ENCODE measurements at places on chromosomes 12 and 14. TPM values are rescaled to one million over a fixed set of nuclear protein-coding genes. Genes with fewer than 3 reads are reported as not detected.
A peak's percentile ranks its signal among the peaks of the same experiment; 100 is the strongest.

DNA sequence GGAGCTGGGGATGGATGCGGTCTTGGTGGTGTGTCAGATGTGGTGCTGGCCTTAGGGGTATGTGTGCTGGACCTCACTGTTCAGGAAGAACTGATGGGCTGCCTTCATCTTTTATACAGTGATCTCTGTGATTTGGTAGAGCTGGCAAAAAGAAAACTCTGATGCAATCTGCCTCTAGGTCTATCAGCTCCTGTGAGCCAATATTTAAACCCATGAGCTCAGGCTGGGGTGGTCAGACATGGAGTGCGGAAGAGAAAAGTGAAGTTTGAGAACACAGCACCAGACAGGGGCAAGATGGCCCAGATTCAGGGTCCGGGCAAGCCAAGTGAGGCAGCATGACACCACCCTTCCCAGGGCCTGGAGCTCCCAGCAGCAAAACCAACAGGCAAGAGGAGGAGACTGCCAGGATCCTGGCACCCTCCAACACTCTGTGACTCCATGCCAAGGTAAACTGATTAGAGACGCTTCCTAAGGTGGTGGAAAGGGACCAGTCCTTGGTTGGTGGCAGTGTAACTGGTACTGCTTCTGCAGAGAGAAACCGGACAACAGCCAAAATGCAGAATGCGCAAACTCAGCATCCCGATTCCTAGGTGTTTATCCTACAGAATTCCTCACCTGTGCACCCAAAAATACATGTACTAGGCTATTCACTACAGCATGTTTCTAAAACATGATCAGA, 82.3 kb downstream of the CHGA start:
- DNase-seq: peak; percentile 24

DNA sequence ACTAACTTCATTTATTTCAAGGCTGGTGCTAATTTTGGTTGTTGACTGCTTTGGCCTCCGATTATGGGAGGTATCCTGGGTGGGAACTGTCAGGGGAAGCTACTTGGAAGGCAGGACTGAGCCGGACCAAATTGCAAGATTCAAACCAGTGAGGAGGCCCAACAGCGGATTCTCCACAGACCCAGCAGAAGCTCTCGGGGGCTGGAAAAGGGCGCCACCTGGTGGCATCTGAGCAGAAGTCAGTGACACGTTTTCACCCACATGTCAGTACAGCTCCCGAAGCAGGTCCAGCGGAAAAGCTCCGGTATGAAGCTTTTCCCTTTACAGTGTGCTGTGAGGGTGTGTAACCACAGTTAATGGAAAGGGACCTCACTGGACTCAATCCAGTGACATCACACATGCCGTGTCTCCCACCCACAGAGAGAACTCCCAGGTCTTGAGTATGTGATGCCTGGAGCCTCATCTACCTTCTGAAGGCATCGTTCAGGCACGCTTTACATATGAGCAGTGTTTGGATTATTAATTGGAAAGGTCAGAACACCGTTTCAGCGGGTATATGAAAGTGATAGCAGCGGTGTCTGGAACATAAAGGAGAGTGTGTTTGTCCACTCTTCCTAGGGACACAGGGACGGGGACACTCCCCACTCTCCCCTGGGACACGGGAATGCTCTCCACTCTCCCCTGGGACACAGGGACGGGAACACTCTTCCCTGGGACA, 3.6 kb upstream of the P2RX2 start:
- DNase-seq: peak; percentile 81

- no peak for DNase-seq
Measured at GRCh38 chr12:21910657-21911056, 30.6 kb downstream of the ABCC9 start.

DNA sequence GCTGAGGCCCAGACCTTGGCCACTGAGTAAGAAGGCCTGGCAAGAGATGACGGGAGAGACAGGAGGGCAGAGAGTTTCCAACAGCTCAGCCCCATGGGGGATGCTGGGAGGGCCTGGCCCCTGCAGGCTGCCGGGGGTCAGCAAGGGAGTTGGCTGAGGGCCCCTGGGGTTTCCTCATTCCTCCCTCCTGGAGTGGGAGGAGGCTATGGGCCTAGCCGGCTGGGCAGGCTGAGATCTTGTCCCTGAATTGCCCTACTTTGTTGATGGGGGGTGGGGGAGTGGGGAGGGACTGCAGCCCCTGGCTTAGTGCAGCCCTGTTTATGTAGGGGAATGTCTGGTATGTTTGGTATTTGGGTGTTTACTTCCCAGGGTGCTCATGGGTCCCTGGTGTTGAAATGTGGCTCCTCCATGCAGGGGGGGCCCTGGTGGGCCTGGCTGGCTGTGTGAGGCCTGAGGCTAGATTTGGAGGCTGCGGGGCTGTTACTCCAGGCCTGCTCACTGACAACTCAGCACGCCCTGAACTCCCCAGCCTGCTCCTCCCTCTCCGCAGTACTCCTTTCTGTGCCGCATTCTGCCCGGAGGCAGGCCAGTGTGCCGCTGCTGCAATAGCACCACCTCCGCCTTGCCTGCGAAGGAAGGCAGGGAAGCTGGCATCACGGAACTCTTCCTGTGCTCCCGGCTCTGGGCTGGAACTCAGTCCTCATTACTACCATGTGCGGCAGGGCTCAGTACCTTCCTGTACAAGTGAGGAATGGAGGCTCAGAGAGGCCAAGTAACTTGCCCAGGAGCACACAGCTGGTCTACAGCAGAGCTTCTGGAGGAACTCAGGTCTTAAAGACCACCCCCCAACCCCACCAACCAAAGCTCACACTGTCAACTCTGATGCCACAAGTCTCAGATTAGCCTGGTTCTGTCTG, 25.3 kb downstream of the JDP2 start:
- peak; percentile 91 for DNase-seq

- no peak for DNase-seq
Measured at GRCh38 chr14:70595443-70596185, 4.8 kb downstream of the MED6 start.

TSFM gene
- 50.7 TPM for polyA plus RNA-seq

Measured in right cardiac atrium (tissue), 5 donors.